T1000 (cell line): ENCODE measurements at places on chromosomes 12 and 14.
A peak's percentile ranks its signal among the peaks of the same experiment; 100 is the strongest.

DNA sequence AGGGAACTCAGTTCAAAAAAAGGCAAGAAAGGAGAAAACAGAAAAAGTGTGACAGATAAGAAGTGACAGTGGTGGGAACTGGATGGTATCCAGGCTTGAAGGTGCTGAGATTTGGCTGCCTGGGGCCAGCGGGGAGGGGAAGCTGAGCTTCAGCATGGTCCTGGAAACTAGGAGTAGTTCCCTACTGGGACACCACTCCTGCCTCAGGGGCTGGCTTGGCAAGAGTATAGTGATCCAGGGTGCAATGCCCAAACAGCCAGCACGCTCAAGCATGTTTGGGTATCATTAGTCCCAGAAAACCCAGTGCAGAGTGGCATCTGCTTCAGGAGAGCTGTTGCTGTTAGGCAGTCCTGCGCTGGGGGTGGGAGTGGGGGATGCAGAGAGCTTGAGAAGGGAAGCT is 49.5 kb upstream of the KTN1 start:
- DNase-seq, result no peak

DNA sequence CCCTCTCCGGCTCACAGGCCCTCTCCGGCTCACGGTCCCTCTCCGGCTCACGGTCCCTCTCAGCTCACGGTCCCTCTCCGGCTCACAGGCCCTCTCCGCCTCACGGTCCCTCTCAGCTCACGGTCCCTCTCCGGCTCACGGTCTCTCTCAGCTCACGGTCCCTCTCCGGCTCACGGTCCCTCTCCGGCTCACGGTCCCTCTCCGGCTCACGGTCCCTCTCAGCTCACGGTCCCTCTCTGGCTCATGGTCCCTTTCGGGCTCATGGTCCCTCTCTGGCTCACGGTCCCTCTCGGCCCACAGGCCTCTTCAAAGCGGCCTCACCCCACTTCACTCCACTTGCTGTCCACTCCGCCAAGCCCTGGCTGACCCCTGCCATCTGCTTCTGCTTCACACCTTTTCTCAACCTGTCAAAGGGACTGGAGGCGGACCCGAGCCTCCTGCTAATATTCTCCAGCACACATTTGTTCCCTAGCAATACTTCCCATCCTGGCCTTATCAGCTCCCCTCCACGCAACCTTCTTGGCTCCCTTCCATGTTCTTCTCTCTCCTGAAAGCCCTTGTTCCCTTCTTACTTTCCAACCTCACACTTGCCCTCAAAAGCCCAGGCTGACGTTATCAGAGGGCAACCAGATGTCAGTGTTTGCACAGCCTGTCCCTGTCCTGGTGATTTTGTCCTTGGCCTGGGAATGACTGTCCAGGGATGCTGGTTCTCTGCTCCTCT is 176.7 kb downstream of the CALM1 start:
- no peak for DNase-seq

- no peak for DNase-seq
These were observed 35.8 kb upstream of the RNU6-7 start for GRCh38 chr14:32166029-32166428.

DNA sequence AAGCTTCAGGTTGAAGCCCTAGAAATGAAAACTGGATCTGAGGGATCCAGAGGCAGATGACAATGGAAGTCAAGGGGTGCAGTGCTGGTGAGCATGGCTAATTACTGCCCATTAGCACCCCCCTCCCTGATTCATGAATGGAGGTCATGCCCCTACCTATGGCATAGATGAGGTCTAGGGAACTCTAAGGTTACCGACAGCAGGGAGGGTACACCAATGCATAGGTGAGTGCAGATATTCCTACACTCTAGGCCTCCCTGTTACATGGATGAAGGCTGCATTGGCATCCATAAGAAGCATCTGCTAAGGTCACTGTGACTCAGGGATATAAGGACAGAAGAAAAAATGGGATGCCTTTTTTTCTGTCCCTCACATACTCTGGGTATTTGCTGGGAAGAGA is 147.3 kb downstream of the CCDC59 start:
- DNase-seq, result no peak

GRCh38 chr12:24307716-24308335 is 358.4 kb upstream of the SOX5 start:
- no peak for DNase-seq

GRCh38 chr12:119684711-119685369 is 16.9 kb downstream of the PRKAB1 start:
- no peak for DNase-seq

DNA sequence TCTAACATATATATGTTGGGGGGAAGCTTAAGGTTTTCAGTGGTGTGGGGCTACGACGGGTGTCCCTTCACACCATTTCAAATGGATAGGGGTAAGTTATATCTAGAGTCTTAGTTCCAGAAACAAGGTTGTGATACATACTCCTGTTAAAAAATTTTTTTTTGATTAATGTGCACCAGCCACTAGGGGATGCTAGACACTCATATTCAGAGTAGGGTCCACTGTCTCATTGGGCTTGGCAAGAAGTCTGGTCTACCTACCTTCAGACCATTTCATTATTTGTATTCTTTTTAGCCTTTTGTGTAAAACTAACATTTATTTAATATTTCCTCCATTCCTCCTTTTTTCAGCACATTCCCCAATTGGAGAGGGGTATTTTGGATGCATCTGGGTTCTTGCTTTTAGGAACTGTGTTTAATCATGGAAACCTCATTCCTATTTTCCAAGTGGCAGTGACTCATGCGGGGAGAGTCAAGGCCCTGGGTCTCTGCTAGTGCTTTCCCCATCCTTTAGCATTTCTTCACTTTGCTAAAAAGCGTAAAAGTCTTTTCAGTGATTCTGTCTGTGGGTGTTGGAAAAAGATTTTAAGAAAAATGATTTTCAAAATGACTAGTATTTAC is 33.4 kb downstream of the ANO4 start:
- DNase-seq, result no peak

- DNase-seq, result no peak
These were observed 94.3 kb downstream of the ADGRD1 start for GRCh38 chr12:131047789-131048610.

DNA sequence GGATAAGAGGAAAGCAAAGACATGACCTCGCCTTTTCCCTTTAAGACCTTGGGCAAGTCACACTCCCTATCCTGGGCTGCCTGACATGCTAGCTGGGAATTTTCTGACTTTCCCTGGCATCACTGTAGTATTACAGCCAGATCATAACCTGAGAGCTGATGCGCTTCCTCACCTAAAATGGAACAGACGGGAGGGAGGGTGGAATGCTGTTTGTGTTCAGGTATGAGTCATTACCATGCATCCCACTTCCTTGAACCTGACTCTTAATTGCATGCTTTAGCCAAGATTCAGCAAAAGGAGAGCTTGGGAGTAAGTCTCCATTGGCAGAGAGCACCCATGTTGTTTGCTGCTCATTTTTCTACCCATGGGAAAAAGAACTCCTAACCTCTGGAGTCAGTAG is 156.5 kb downstream of the KCNK10 start:
- no peak for DNase-seq

GRCh38 chr12:121990692-121991603 is 30.7 kb upstream of the BCL7A start:
- no peak for DNase-seq

DNA sequence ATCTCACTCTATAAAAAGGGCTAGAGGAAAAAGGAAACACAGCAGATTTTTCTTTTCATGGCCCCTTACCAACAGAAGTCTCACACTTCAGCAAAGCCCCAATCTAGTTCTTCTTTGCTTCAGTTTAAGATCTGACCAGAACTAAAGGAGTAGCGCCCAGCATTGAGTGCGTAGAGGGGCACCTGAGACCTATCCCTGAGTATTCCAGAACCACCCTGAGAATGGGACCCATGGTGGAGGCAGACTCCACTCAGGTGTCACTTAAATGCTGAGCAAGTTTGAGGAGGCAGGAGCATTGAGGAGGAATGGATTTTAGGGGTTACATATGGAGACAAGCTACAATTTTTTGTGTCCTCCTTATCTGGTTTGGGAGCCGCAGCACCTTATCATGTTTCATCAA is 1.8 kb upstream of the HOXC11 start:
- no peak for DNase-seq

GRCh38 chr12:34406228-34406995 is 384.1 kb downstream of the ALG10 start:
- DNase-seq, result no peak

- DNase-seq, result no peak
These were observed 7.5 kb downstream of the C14orf180 start for GRCh38 chr14:104586832-104587620.

- DNase-seq, result no peak
These were observed 53.6 kb upstream of the CD163 start for GRCh38 chr12:7557227-7557626.

GRCh38 chr14:96197163-96197852 is 7.3 kb upstream of the BDKRB2 start:
- DNase-seq, result no peak

DNA sequence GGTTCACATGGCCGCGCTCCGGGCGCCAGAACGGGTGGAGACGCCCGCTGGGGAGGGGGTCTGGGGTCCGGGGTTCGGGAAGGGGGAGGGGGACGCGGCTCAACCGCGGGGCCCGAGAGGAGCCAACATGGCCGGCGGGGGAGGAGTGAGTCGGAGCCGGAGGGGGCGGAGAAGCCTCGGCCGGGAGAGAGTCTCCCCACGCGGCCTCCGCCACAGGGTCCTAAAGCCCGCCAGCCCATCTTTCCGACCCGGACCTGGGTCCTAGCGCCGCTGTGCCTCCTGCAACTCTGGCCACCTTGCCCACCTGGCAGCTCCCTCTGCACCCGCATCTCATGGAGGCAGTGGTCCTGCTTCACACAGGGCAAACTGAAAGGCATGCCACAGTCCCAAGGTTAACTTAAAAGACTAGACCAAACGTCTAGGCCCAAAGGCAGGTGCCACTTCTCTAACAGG is at the start of gene BAZ2A:
TSS of gene BAZ2A (minus strand) at position 147 of the 453 bp plus-strand sequence. CDS start 12,796 bp downstream, outside the sequence.
- peak; percentile 71 for DNase-seq

DNA sequence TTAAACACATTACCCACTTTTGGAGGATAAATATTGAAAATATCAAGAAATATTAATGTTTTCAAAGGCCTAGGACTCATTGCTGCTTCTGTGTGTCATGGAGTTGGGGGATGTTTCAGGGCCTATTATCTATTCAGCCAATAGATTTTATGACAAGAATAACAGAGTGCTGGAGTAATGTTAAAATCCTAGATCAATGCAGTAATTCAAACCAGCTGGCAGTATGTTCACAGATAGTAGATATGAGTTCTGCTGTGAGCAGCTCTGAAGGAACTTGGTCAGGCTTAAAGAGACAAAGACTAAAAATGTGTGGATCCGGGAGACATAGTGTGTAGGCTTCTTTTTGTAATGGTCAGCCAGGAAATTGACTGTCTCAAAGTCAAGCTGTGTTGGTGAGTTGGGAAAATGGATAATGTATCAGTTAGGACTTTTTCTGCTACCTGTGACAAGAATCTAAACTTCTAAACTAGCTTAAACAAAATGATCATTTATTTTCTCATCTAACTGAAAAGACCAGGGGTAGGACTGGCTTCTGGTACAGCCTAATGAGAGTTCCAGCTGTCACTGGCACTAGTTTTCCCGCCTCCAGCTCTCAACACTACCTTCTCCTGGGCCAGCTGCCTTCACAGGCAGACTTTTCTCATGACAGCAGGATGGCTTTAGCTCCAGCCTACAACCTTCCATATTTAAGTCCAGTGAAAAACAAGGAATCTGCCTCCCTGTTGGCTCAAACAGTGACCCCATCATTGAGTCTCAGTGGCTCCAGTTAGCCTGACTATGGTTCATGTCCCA is 16.3 kb upstream of the POLR3B start:
- no peak for DNase-seq

DNA sequence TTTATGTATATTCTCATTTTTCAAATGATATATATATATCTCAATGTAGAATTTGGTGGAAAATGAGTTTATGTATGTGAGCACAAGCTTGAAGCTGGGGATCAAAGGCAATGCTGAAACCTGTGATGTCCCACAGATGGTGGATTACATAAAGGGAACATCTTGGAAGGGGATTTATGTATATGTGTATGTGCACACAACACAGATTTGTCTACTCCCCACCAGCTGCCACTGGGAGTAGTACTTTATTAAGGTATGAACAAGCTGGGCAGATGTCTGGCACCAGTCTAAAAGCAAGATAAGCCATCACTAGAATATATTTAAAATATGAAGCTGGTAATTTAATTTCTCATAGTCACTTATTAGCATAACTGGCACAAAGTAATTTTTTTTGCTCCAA is 895.6 kb downstream of the SLC6A15 start:
- DNase-seq, result no peak

DNA sequence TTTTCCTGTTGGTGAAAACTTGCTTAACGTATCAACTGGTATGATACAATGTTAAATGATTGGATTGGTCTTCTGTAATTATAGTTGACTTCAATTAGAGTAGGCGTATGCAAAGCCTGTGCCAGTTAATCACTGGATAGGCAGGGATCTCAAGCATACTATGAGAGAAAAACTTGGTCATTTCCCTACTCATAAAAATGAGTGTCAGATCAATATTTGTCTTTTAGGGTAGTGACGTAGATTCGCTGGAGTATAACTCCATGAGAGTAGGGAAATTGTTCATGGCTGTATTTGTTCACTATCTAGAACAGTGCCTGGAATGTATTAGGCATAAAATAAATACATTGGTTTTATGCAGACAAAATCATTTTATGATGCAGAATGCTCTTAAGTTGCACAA is 28.6 kb downstream of the NAA30 start:
- DNase-seq, result no peak

DNA sequence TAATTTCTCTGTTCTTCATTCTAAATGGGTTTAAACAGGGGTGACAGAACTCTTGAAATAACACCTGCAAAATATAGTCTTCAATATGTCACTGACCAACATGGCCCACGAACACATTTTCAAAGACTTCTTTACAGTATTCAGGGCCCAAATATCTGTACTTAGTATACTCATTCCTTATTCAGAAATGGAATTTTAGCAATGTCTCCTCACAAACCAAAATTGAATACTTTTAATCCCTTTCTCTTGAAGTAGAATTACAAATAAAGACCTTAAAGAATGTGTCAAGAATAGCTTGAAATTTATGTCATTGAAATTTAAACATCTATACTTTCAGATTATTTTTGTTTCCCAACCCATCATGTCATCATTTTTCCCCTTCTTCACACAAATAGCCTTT is 263.1 kb downstream of the LRIG3 start:
- DNase-seq, result no peak

DNA sequence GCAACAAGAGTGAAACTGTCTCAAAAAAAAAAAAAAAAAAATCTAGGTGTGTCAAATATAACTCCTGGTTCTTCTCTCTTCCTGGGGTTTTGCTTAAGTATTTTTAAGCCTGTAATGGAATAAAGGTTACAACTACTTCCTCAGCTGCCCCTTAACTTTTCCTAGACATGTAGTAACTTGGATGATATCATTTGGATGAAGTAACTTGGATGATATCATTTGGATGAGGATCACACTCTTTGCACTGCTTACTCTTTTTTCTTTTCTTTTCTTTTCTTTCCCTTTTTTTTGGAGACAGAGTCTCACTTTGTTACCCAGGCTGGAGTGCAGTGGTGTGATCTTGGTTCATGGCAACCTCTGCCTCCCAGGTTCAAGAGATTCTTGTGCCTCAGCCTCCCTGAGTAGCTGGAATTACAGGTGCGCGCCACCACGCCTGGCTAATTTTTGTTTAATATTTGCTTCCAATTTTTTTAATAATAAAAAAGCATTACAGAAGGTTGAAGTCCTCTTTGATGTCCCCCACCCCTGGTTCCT is 775 bp upstream of the FAM186A start:
- no peak for DNase-seq
